HT1080 (cell line): ENCODE measurements at places on chromosomes 3 and 15. TPM values are rescaled to one million over a fixed set of nuclear protein-coding genes. Genes with fewer than 3 reads are reported as not detected.

DNA sequence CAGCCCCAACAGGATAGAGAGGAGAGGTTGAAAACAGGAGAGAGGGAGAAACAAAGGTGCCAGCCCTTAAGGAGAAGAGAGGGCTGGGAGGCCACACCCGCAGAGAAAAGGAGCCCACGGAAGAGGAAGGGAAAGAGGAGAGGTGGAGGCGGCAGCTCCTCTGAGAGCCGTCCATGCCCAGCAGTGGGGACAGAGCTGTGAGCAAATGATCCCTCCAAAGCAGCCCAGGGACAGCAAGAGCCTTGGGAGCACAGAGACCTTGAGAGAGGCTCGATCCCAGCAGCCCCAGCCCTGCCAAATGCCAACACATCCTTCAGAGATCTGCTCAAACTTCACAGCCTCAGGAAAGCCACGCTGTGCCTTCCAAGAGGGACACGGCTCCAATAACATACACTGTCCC, 66.7 kb upstream of the CORO2B start:
- DNase-seq: no peak

- DNase-seq: no peak
Observed at GRCh38 chr15:91465696-91466095, 365.6 kb downstream of the SV2B start.

GRCh38 chr3:197507081-197507480, 48.7 kb downstream of the BDH1 start:
- no peak for DNase-seq

DNA sequence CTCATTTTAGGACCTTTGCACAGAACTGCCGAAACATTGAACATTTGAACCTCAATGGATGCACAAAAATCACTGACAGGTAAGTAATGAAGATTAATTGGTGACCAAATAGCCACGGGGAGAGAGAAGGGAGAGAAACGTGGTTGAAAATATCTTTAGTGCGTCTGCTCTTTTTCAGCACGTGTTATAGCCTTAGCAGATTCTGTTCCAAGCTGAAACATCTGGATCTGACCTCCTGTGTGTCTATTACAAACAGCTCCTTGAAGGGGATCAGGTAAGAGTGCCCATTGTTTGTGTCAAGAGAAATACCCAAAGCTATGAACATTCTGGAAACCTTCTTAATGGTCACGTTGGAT, 67.1 kb downstream of the UBP1 start:
- DNase-seq: no peak

DNA sequence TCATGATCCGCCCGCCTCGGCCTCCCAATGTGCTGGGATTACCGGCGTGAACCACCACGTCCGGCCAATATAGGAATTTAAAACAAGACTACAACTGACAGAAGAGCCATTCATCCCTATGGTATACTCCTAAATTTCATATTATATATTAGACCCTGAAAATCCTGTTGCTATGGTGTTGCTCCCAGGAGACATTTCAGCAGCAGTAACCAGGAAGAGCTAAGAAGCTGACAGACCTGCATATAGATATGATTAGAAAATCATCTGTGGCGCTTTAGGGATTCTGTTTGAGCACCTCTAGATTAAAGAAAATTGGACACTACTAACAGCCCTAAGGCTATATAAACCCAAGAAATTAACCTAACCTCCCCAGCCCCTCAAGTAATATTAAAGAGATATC, 38.8 kb downstream of the TBL1XR1 start:
- DNase-seq: no peak

DNA sequence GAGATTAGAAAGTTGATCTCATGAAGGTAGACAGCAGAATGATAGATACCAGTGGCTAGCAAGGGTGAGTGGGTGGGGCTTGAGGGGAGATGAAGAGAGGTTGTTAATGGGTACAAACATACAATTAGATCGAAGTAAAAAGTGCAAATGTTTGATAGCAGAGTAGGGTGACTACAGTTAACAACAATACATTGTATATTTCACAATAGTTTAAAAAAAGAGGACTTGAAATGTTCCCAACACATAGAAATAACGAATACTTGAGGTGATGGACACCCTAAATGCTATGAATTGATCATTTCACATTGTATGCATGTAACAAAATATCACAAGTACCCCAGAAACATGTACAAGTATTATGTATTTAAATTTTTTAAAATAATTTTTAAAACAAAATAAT, 47.3 kb downstream of the ADAM10 start:
- DNase-seq: no peak

DNA sequence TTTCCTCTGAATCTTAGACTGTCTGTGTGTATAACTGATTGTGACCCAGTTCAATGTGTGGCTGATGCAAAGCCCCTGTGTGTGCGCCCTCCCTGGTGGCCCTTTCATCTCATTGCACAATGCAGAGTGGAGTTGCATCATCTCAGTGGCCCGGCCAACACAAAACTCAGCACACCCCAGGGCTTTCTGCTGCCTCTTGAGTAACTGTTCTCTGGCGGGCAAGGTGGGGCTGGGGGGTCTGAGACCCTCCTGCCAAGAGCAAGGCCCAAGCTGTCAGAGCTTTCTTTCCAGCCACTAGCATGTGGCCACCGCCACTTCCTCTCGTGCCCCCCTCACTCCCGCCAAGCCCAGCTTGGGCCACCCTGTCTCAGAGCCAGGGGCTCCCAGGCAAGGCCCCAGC, 80.7 kb upstream of the ALDH1L1 start:
- DNase-seq: peak; percentile 26

- peak; percentile 89 for DNase-seq
Observed at GRCh38 chr3:194871143-194871863, 185.6 kb downstream of the FAM43A start.

GRCh38 chr3:58038675-58039292, 30.6 kb downstream of the FLNB start:
- DNase-seq: no peak

- DNase-seq: no peak
Observed at GRCh38 chr3:133469140-133469731, 69.4 kb downstream of the BFSP2 start.

DNA sequence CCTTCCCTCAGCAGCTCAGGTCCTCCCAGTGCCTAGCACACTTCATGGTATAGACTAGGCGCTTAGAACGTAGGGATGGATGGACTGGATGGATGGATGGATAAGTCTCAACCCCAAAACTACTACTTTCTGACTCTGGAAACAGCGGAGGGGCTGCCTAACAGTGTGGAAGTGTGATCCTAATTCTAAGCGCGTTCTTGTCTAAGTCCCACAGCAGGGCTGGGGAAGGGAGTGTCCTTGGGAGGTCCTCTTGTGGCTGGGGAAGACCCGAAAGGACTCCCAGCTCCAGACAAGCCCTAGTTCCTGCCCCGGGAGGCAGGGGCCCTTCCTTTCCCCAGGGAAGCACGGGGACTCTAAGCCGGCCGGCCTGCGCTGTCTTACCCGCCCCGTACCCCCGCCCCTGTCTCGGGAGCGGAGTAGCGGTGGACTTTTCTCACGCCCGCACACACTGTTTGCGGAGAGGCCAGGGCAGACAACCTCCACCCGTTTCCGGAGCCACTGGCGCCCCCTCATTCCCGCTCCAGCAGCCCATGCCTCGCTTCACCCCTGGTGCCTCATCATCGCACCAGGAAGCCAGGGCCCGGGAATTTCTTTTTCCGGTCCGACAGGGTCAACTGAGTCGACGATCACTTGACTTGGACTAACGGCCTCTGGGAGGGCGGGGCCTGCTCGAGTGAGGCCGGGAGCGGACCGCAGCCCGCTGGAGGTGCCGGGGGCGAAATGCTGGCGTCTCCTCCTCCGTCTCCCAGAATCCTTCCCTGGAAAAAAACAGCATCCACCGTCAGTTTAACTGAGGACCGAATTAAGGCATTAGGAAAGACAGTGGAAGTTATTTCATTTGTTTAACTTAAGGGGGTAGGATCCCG, 133.3 kb downstream of the TBC1D2B start:
- DNase-seq: peak; percentile 63

Gene B3GALNT1
- total RNA-seq: 6.2 and 9.1 TPM in 2 replicates

Gene SERPINI2
- not detected in 2 replicates for total RNA-seq

Gene CKMT1B
- 0.20 and 0.27 TPM in 2 replicates for total RNA-seq

Gene CACNA1D
- total RNA-seq: not detected in 2 replicates
